ENCODE measurements at places on chromosomes 7 and 10.

GRCh38 chr7:2354939-2355704 is 495 bp downstream of the EIF3B start:
- DNase-seq = peak; percentile 27

GRCh38 chr7:146728611-146729010 is 612.0 kb downstream of the CNTNAP2 start:
- no peak for DNase-seq

- DNase-seq = no peak
Observed at GRCh38 chr10:132698211-132698751, 87.7 kb downstream of the NKX6-2 start.

DNA sequence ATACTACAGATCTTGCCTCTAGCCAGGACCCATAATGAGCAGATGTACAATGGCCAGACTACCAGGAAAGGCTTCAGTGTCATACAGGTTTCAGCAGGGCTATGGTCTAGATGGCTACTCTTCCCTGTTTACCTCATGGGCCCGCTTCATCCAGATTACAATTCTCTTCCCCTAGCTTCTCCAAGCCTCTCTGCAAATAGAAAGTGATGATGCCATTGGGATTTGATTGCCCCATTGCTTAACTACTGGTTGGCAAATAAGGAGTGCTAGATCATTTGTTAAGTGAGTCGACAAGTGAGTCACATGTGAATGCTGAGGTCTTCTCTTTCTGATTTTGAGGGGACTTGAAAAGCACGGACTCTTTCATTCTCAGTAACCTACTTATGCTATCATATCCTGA is 361.5 kb upstream of the LRRTM3 start:
- no peak for DNase-seq

DNA sequence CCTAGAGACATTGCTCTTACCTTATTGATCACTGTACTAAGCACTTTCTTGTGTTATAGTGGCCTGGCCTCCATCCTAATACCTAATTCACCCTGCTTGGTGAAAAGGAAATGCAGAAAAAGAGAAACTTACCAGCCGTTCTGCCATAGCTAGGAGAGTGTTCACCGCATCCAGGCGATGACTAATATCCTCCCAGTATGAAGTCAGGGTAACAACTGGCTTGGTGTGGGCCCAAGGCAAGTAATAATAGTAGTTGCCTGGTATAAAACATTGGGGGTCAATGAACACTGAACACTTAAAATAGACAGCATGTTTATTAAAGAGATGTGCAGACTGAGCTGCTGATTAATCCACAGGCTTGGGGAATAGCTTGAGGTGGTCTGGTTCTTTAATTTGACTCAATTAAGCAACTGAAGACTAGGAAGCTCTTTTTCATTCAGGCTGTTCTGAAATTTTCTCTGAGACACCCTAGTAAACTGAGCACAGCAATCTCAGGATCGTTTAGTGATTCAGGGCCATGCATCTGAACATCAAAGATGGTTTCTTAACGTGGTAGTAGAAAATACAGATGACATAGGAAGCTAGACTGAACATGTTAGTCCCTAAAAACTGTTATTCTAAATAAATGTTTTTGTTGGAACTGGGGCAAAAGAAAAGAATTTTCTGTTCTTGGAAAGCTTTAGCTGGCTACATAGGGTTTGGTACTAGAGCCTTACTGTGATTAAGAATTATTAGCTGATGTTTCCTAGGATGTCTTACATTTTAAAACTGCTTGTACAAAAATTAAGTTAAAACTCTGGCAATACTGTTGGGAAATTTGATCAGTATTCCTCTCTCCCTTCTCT is 102.2 kb downstream of the MYOF start:
- no peak for DNase-seq

GRCh38 chr10:33706746-33707145 is 372.3 kb upstream of the NRP1 start:
- DNase-seq = no peak
